ENCODE measurements at places on chromosomes 1 and 21. TPM values are rescaled to one million over a fixed set of nuclear protein-coding genes. Genes with fewer than 3 reads are reported as not detected.

Gene ZNF648
- total RNA-seq, result not detected

Gene MCOLN2
- total RNA-seq, result 0.27 TPM

Gene TDRD5
- not detected for total RNA-seq

Gene FCGR3A
- total RNA-seq, result 23.0 TPM

Gene MYOG
- total RNA-seq, result not detected

Gene EDARADD
- total RNA-seq, result 0.78 TPM

Gene ADAMTS4
- total RNA-seq, result 7.0 TPM

Gene NKAIN1
- total RNA-seq, result not detected

Gene CLDN17
- not detected for total RNA-seq

Gene TMEM240
- 7.5 TPM for total RNA-seq

Gene ADAM30
- total RNA-seq, result not detected

Gene VAV3
- total RNA-seq, result 1.6 TPM
